ENCODE measurements at places on chromosomes 11 and 22. TPM values are rescaled to one million over a fixed set of nuclear protein-coding genes. Genes with fewer than 3 reads are reported as not detected.

DNA sequence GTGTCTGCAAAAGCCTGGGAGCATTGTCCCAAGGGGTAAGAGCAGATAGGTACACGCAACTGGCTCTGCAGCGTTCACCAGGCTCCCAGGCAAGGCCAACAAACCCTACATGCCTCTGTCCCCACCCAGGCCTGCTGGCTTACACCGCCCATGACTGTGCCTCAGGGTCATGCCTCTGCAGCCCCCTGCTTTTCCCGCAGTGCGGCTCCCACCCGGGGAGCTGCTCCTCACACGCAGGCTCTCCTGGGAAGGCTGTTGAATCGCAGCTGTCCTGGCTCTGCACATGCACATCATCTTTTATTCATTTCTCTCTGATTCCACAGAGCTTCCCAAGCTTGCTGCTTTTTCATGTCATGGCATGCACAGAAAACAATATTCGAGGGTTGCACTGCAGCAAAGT, 29.2 kb upstream of the B3GAT1 start:
- peaks cover 9% of the 10 kb centered on the region for H3K27me3 ChIP-seq
- no peak overlapping the region for H3K27ac ChIP-seq
- no peak for DNase-seq
- no peaks in the 10 kb centered on the region for H3K4me1 ChIP-seq
- H3K36me3 ChIP-seq = no peaks in the 10 kb centered on the region

Gene C11orf52
- total RNA-seq = not detected

DNA sequence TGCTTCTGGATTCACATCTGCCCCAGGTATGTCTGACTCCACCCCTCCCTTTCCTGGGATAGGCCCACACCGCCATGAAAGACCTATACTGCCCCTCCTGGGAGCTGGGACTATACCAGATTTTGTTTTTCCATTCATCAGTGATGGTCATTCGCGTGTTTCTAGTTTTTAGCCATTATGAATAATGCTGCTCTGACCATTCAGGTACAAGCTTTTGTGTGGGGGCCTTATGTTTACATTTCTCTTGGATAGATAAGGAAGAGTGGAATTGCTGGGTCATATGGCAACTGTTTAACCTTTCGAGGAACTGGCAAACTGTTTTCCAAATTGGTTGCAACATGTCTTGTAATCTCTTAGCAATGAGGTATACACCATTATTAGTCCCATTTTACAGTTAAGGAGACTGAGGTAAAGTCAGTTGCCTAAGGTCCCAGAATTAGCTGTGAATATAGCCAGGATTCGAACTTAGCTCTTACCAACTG, 1.2 kb upstream of the TBC1D10A start:
- no peak for DNase-seq
- H3K27ac ChIP-seq = peak overlapping the region; percentile 89
- peak overlapping the region; percentile 78 for H3K4me3 ChIP-seq
- H3K27me3 ChIP-seq = no peaks in the 10 kb centered on the region
- peaks cover 47% of the 10 kb centered on the region for H3K4me1 ChIP-seq

- no peaks in the 10 kb centered on the region for H3K36me3 ChIP-seq
- no peak overlapping the region for H3K4me3 ChIP-seq
- no peak for DNase-seq
- H3K4me1 ChIP-seq = no peaks in the 10 kb centered on the region
- no peak overlapping the region for H3K27ac ChIP-seq
These were observed 30.0 kb upstream of the FLI1 start for GRCh38 chr11:128663824-128664223.

Data from activated naive CD8-positive, alpha-beta T cell treated with anti-CD3 and anti-CD28 coated beads for 36 hours (primary cell).